Breast epithelium (tissue), 4 donors: ENCODE measurements at places on chromosomes 12 and 14. TPM values are rescaled to one million over a fixed set of nuclear protein-coding genes. Genes with fewer than 3 reads are reported as not detected.
A peak's percentile ranks its signal among the peaks of the same experiment; 100 is the strongest.

DNA sequence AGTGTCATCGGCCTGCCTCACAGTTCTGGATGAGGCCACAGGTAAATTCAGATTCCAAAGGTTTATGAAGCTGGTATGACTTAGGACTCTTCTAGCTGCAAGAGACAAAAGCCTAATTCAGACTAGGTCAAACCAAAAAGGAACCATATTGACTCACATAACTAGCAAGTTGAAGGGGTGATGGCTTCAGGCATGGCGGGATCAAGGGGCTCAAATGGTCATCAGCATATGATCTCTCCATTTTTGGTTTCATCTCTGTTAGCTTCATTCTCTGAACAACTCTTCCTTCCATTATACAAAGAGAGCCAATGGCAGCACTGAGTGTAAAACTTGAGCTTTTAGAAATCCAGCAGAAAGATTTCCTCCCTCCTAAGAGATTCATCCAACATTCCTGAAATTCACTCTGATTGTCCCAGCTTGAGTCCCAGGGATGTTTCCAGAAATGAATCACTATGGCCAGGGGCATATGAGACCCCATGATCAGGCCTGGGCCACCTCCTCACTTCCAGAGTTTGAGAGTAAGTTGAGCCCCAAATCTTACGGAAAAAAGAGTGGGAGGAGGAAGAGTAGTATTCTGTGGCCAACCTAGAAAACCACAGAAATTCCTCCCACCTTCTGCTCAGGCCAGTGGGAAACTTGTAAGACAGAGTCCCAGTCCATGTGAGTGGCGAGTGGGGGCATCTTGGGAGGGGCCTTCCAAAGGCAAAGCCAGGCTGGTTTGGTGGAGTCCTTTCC, 2.0 kb upstream of the MAP1LC3B2 start:
- peak overlapping the region; percentile 67 for H3K27ac ChIP-seq
- H3K4me1 ChIP-seq = peaks cover 5% of the 10 kb centered on the region
- H3K4me3 ChIP-seq = no peak overlapping the region
- no peaks in the 10 kb centered on the region for H3K27me3 ChIP-seq
- H3K36me3 ChIP-seq = no peaks in the 10 kb centered on the region

DNA sequence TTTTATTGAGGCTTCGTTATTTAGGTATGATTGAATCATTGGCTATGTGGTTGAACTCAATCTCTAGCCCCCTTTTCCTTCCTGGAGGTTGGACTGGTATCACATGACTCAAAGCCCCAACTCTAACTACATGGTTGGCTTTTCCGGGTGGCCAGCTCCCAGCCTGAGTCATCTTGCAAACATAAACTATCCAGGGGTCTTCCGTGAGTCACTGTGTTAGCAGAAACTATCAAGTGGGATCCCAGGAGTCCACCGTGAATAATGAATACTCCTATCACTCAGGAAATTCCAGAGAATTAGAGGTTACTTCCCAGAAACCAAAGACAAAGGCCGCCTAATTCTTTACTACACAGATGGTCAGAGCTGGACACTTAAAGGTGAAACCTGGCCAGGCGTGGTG, 19.7 kb upstream of the PLEKHD1 start:
- no peak overlapping the region for H3K4me3 ChIP-seq
- H3K4me1 ChIP-seq = no peaks in the 10 kb centered on the region
- no peak overlapping the region for H3K27ac ChIP-seq
- no peak for DNase-seq

DNA sequence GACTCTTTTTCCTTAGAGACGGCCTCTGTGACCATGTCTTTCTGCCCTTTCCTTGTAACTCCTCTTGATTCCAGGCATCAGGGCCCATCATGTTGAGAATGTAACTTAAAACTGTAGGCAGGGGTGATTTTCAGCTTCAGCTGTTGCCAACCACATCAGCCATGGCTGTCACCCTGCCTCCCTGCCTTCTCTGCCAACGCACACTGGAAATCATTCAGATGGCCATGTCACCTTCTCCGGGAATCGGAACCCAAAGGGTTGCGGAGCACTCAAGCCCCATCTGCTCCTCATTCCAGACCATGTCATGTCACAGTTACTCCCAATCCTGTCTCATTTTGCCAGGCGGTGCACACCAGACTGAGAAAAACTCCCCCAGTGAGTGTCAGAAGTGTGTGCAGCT, 72.1 kb downstream of the EMP1 start:
- H3K4me1 ChIP-seq = no peaks in the 10 kb centered on the region
- H3K36me3 ChIP-seq = no peaks in the 10 kb centered on the region
- H3K4me3 ChIP-seq = no peak overlapping the region
- no peak overlapping the region for H3K27ac ChIP-seq
- no peaks in the 10 kb centered on the region for H3K27me3 ChIP-seq
- DNase-seq = no peak

DNA sequence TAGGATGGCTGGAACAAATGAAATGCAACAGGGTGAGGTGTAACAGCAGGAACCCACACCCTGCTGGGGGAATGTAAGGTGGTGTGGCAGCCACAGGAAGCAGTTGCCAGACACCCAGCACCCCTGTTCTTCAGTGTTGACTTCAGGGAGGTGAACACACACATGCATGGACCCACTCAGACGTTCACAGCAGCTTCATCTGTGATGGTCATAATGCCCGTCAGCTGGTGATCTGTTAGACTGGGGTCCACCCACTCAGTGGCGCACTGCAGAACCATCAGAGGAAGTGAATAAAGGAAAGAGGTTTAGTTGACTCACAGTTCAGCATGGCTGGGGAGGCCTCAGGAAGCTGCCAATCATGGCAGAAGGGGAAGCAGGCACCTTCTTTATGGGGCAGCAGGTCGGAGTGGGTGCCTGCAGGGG, 22.7 kb upstream of the TEX22 start:
- H3K4me3 ChIP-seq = no peak overlapping the region
- H3K4me1 ChIP-seq = no peaks in the 10 kb centered on the region
- no peaks in the 10 kb centered on the region for H3K36me3 ChIP-seq
- no peak overlapping the region for H3K27ac ChIP-seq
- DNase-seq = no peak

DNA sequence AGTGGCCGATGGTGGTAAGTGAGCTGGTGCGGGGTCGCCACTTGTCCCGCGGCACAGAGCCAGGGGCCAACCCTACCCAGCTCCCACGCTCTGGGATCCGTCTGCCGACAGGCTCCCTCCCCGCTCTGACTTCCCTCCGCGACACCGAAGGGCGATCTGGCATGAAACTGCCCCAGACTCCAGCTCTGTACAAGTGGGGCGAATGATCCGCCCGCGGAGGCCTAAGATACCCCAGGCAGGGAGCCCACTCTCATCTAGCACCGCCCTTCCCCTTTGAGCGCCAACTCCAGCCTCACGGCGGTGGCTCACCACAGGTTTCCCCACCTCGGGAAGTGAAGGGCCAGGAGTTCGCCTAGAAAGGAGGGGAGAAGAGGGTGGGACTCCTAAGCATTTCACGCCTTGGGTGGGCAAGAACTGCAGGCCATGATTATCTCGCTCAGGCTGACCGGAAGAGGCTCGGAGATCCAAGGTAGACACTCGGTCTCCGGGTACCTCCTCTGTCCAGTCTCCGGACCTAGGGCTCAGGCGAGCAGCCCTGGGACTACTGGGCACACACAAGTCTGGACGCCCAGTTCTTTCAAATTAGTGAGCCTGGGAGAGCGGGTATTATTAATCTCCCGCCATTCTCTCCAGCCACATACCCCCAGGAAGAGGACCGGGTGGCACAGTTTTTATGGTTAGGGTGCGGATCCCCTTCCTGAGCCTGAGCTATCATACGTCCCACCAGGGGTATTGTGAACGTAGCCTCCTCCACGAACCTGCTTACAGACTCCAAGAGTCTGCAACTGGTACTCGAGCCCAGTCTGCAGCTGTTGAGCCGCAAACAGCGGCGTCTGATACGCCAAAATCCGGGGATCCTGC, 849 bp downstream of the WNT1 start:
- peak overlapping the region; percentile 66 for H3K4me3 ChIP-seq
- no peaks in the 10 kb centered on the region for H3K36me3 ChIP-seq
- H3K27ac ChIP-seq = no peak overlapping the region
- no peak for DNase-seq
- peaks cover 18% of the 10 kb centered on the region for H3K4me1 ChIP-seq
- peaks cover 3% of the 10 kb centered on the region for H3K27me3 ChIP-seq

DNA sequence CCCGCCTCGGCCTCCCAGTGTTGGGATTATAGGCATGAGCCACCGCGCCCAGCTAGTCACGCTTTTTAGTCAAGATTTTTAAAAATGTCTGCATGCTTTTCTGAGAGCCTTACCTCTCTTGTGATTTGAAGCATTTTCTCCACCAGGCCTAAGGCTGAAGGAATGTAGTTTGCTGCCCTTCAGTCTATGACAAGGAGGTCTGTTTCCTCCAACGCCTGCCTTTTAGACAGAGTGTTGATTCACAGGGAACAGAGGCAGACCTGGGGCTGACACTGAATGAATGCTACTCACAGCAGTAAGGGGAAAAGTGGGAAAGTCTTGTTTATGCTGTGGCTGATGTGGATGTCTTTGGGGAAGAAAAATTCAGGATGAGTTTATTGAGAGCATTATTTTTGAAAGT, 27.2 kb upstream of the MDM2 start:
- no peaks in the 10 kb centered on the region for H3K27me3 ChIP-seq
- no peak for DNase-seq
- H3K4me1 ChIP-seq = no peaks in the 10 kb centered on the region
- no peak overlapping the region for H3K4me3 ChIP-seq
- no peaks in the 10 kb centered on the region for H3K36me3 ChIP-seq

- H3K4me3 ChIP-seq = no peak overlapping the region
- no peaks in the 10 kb centered on the region for H3K36me3 ChIP-seq
- no peaks in the 10 kb centered on the region for H3K27me3 ChIP-seq
- H3K4me1 ChIP-seq = no peaks in the 10 kb centered on the region
- no peak overlapping the region for H3K27ac ChIP-seq
- DNase-seq = no peak
These were observed 36.6 kb downstream of the SERPINA3 start for GRCh38 chr14:94648801-94649200.

DNA sequence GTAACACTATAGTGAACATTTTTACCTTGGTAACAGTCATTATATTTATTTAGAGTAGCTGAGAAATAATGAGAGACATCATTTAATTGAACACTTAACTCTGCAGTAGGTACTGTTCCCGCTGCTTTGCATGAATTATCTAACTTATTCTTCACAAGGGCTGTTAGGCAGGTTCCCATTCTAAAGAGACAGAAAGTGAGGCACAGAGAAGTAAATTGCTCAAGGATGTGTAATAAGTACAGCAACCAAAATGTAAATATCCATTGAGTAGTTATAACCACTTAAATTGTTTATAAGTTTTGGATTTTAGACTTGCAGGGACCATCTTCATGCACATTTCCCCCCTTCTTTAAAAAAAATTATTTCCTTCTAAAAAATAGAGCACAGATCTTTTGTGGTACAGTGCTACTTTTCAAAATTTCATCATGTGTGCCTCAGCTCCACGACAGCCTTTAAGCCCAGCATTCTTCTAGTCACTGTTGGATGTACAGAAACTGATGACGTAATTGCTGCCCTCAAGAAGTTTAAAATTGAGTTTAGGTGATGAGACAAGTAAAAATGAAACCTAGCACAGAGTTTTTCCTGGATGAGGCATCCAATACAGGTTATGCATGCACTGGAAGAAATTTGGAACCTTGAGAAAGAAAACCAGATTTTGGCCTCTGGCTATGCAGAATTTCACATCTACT, 6.0 kb upstream of the MANSC4 start:
- no peak for DNase-seq
- H3K4me3 ChIP-seq = no peak overlapping the region
- no peaks in the 10 kb centered on the region for H3K27me3 ChIP-seq
- peaks cover 11% of the 10 kb centered on the region for H3K4me1 ChIP-seq
- H3K27ac ChIP-seq = no peak overlapping the region
- H3K36me3 ChIP-seq = no peaks in the 10 kb centered on the region

Gene SLC10A1
- total RNA-seq = not detected

DNA sequence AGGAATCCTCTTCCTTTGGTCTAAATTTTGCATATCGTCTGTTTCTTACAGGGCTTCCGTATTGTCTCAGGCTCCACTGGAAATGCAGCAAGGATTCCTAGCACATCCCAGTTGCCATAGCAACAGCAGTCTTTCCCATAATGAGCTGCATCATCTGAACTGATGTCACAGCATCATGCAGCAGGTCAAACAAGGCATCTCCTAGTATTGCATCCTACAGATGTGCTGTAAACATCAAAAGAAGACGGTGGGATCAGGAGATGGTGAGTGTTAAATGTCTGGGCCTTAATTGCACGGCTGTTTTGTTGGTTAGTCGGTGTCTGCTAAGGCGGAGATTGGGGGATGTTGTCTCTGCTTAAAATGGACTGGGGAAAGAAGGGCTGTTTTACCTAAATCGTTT, at the start of gene AKAP6:
Gene AKAP6 (plus strand): TSS at position 153 of the 400 bp plus-strand sequence. CDS start 104,196 bp downstream, outside the sequence.
- no peaks in the 10 kb centered on the region for H3K36me3 ChIP-seq
- H3K27ac ChIP-seq = no peak within 1 kb of the TSS
- H3K4me1 ChIP-seq = no peaks in the 10 kb centered on the region

- no peaks in the 10 kb centered on the region for H3K36me3 ChIP-seq
- DNase-seq = no peak
- peaks cover 18% of the 10 kb centered on the region for H3K4me1 ChIP-seq
- peak overlapping the region; percentile 79 for H3K4me3 ChIP-seq
These were observed 490 bp downstream of the RILPL1 start for GRCh38 chr12:123532808-123533649.

Gene KRT3
- not detected for total RNA-seq

DNA sequence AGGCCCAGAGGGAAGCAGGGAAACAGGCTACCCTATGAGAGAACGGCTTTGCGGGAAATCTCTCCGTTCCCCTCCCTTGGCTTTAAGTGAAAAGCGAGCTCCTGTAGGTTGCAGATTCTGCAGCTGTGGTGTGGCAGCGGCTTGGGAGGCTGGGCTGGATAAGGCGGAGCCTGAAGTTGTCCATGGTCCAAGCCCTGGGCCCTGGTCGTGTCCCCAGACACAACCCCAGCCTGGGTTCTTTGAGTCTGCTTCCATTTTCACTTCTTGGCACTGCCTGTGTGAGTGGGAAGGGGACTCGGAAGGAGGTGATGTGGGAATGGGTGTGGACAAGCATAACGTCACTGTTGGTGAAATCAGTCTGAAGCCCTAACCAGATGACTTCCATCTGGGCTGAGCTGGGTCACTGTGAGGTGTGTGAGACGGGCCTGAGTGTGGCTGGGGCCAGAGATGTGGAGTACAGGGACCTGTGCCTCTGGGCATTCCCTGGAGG, 43.0 kb upstream of the CTDSP2 start:
- no peak overlapping the region for H3K4me3 ChIP-seq
- H3K4me1 ChIP-seq = peaks cover 33% of the 10 kb centered on the region
- no peak for DNase-seq

DNA sequence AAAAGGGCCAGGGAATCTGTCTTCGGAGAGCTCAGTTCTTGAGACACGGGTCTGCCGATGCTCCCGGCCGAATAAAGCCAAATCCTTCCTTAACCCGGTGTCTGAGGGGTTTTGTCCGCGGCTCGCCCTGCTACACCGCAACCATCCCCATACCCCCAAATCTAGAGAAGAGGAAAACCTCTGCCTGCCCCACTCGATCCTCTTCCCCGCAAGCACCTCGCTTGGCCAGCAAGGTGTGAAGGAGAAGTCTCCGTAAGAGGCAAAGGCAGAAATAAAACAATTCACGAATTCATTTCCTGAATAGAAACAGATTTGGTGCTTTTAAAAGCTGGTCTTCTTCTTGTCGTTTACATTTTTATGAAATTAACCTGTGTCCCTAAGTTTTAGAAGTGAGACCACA, 67.3 kb upstream of the GALNT9 start:
- H3K4me1 ChIP-seq = no peaks in the 10 kb centered on the region
- H3K36me3 ChIP-seq = no peaks in the 10 kb centered on the region
- H3K27me3 ChIP-seq = peaks cover 3% of the 10 kb centered on the region
- DNase-seq = no peak
- H3K27ac ChIP-seq = no peak overlapping the region

Gene SCN8A
- total RNA-seq = 0.32 TPM
